Stimulated activated CD8-positive, alpha-beta memory T cell treated with anti-CD3 and anti-CD28 coated beads, Interleukin-2, amount 100 ng/mL, for 1 hour (primary cell): ENCODE measurements at places on chromosomes 12 and 14.

GRCh38 chr14:34252227-34252626 lies 209.8 kb downstream of the SPTSSA start:
- DNase-seq = no peak

DNA sequence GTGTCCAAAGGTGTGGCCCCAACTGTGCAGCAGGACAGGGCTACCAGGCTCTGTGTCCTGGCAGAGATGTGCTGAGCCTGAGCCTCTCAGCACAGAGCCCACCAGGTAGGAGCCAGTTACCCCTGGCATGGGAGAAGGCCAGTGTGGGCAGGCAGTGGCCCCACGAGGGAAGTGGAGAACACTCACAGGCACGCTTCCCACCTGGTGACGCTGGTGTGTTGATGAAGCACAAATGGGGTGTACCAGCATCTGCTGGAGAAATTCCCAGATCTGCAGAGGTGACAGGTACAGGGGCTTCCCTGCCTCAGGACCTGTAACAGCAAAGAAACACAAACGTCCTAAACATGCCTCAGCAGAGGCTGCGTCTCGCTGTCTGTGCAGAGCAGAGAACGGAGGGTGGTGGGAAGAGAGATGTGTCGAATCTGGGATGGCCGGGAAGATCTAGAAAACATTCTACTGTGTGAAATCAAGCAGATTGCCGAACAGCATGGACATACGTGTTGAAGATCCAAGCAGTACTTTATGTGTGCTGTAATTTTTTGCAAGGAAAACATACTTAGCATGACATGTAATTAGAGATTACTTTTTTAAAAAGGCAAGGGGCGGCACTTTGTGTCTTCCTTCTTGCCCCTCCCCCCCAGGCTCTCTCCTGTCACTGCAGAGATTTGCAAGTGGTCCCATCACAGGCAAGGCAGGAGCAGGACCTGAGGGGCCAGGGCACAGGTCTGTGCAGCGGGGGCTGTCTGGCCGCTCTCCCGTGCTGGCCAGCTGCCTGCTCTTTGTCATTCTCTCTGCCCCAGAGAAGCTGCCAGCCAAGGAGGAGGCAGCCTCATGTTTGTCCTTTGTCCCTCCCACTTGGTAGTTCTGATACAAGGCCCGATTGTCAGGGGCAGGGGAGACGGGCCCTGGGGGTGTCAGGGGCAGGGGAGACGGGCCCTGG lies 17.3 kb downstream of the HIP1R start:
- DNase-seq = no peak

GRCh38 chr14:24366721-24367513 lies 1.1 kb upstream of the NFATC4 start:
- DNase-seq = no peak

DNA sequence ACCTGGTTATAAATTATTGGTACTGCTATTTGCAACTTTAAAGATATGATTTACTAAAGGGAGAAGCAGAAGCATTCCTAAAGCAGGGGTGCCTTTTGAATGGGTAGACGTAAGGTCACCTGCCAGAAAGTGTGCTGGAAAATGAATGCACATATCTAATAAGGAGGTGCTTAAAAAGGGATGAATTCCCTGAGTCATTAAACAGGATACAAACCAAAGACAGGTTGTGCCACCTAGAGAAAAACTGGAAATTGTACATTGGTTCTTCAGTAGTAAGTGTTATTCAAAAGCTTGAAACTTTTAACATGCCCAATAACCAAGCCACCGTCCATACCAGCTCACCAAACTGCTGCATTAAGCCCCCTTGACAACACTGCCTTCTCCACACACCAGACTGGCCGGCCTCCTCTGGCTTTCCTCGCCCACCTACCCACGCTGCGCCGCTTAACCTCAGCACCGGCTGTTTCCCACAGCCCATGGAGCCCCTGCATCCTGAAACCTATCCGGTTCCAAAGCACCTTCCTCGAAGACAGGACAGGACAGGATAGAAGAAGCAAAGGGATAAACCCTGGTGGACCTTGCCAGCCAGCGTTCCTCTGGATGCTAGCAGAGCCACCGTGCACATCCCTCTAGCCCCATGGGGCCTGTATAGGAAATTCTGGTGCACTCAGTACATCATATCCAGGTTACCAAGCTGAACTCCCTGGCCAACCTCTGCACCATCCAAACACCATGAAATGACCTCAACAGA lies 201.5 kb upstream of the CAND1 start:
- DNase-seq = no peak

GRCh38 chr12:45612044-45612794 lies 117.3 kb upstream of the ARID2 start:
- DNase-seq = no peak

- peak; percentile 1 for DNase-seq
These were observed 27.5 kb downstream of the TCHP start for GRCh38 chr12:109927622-109928021.

GRCh38 chr12:123270214-123271000 lies 1.2 kb downstream of the CDK2AP1 start:
- DNase-seq = no peak

- no peak for DNase-seq
These were observed 10.8 kb downstream of the BEGAIN start for GRCh38 chr14:100576091-100577085.

DNA sequence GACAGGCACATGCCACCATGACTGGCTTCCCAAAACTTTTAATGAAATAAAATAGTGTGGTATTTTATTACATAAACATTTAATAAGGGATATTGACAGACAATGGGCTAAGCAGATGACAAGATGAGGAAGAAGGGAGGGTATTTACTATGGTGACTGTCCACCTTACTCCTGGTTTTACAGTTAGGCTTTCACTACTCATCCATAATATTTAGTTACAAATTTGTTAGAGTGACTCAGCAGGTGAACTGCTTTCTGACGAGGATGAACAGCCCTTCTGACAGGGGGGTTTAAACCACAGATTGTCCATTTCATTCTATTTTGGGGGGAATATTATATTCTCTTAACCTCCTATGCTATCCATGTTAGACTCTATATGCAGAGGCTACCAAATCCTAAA lies 3.6 kb upstream of the PALS1 start:
- no peak for DNase-seq

DNA sequence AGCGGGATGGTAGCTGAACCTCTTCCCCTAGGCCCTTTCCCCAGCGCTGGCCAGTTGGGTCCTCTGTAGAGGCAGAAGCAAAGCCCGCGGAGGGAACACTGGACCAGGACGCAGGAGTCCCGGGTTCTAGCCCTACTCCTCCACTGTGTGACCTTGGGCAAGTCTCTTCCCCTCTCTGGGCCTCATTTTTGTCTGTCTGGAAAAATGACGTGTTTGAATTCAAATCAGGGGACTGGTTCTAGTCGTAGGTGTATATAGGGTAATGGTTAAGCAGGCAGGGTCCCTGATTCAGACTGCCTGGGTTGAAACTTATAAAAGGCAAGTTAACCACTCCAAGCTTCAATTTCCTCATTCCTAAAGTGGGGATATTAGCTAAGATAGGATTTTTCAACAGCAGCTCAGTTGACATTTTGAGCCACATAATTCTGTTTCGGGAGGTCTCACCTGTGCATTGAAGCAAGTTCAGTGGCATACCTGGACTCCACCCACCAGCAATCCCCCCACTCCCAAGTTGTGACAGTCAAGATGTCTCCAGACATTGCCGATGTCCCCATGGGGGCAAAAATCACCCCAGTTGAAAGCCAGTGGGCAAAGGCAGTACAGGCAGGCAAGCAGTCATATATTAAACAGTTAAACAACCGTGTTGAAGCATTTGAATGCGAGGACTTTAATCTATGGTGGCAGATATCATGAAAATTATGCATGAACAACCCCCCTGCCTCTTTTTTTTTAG lies 899 bp downstream of the TPCN1 start:
- DNase-seq = no peak

GRCh38 chr14:77004711-77005460 lies 23.6 kb downstream of the IRF2BPL start:
- no peak for DNase-seq

DNA sequence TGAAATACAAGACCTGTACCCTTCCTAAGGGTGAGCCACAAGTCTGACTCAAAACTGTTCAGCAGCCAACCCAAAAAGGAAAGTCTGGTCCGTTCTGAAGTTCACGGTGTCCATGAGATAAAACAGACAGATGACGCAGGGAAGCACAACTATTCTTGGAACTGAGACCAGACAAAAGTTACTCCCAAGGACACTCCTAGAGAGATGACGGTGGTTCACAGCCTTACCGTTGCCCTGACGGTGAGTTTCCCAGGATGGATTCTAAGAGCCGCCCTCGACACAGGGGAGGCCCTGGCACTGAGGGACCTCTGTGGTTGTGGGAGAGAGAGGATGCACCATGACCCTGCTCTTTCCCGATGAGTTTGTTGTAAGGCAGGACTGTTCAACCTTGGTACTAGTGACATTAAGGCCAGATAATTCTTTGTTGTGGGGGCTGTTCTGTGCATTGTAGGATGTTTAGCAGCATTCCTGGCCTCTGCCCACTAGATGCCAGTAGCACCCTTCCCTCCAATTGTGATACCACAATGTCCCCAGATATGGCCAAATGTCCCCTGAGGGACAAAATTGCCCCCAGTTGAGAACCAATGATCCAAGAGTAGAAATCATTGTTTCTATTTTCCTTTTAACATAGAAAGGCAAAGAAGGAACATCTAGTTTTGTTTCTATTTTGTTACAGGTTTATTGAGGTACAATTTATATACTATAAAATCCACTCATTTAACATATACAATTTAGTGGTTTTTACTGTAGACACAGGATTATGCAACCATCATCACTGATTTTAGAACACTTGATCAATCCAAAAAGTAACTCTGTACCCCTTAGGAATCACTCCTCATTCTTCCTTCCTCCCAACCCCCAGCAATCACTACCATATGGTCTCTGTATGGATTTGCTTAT lies 23.0 kb downstream of the OR10P1 start:
- no peak for DNase-seq

DNA sequence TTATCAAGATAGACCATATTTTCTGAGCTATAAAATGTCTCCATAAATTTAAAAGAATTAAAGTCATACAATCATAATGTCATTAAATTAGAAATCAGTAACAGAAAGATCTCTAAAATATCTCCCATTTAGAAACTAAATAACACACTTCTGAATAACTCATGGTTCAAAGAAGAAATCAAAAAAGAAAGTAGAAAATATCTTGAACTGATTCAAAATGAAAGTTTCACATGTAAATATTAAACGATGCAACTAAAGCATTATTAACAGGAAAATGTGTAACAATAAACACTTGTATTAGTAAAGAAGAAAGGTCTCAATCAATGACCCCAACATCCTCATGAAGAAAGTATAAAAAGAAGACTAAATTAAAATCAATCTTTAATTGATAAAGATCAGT lies 50.5 kb upstream of the PZP start:
- DNase-seq = no peak

DNA sequence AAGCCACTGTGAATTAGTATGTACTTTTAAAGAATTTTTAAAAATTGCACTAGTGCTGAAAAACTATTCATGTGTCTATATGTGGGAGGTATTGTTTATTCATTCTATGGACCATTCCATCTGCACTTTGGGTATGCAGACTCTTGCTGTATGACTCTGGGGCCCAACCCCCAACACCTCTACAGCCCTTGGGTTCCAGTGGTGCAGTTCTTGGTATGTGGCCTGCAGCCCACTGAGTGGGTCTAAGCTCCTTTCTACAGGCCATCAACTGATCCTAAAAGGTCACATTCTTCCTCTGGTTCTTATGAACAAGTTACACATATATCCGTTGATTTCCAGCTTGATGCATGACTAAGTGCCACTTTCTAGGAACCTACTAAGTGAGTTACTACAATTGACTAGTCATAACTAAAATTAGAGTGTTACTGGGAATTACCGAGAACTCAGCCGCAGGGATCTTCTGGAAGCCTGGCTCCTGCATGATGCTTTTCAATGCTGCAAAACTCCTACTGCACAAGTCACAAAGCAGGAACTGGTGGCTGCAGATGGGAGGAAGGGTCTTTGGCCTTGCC lies 62.4 kb upstream of the MED13L start:
- no peak for DNase-seq

GRCh38 chr14:39474416-39474911 lies 42.2 kb upstream of the FBXO33 start:
- DNase-seq = no peak

- no peak for DNase-seq
These were observed 2.7 kb downstream of the BTBD6 start for GRCh38 chr14:105250986-105251385.

DNA sequence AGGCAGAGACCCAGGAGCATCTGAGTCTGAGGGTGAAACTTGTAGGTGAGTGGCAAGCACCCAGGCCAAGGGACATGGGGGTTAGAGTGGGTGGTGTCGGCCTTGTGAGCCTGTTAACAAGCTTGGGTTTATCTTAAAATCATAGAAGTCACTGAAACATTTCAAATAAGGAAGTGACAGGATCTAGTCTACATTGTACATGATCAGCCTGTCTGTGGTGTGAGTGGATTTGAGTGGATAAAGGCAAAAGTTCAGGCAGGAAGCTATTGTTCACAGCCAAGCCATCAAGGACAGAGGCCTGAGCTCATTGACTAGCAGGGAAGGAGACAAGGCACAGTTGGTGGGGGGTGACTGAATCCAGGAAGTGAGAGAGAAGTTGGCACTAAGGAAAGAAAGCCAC lies 59.3 kb upstream of the FKBP4 start:
- no peak for DNase-seq

DNA sequence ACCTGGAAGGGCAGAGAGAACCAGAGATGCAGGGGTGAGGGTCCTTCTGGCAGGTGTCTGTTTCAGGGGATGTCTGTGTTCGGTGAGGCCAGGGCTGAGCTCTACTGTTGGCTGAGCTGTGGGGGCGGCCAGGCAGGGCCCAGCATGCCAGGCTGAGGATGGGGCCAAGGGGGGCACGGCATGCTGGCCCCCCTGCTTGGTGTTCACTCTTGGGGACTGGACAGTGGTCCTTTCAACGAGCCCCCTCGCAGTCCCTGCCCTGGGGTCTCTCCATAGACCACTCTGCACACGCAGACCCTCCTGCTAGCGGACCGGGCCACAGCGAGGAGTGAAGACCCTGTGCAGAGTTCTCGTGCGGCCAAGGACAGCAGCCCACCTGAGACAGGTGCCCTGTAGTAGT lies 56.3 kb downstream of the KIF26A start:
- DNase-seq = no peak

- DNase-seq = no peak
These were observed 64.4 kb downstream of the NUAK1 start for GRCh38 chr12:106074361-106074705.

DNA sequence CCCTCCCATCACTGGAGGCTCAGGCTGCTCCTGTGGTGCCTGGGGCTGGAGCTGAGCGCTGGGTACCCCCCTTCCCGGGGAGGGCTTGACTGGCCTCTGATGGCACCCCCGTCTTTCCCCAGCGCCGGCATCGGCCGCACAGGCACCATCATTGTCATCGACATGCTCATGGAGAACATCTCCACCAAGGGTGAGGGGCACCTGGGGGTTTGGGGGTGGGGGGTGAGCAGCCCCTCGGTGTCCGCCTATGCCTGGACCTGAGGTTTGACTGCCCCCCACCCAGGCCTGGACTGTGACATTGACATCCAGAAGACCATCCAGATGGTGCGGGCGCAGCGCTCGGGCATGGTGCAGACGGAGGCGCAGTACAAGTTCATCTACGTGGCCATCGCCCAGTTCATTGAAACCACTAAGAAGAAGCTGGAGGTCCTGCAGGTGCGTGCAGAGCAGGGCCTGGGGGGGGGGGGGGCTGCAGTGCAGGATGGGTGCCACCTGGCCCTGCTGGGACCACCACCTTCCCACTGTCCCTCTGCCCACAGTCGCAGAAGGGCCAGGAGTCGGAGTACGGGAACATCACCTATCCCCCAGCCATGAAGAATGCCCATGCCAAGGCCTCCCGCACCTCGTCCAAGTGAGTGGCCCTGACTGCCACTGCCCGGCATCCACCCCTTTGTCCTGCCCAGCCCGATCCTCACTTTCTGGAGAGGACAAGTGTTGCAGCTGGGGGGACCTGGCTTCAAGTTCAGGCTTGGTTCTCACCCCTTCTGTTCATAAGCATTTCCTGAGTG lies 8.8 kb downstream of the PTPN6 start:
- DNase-seq = no peak
